ENCODE measurements at places on chromosomes 3 and 15.
A peak's percentile ranks its signal among the peaks of the same experiment; 100 is the strongest.

DNA sequence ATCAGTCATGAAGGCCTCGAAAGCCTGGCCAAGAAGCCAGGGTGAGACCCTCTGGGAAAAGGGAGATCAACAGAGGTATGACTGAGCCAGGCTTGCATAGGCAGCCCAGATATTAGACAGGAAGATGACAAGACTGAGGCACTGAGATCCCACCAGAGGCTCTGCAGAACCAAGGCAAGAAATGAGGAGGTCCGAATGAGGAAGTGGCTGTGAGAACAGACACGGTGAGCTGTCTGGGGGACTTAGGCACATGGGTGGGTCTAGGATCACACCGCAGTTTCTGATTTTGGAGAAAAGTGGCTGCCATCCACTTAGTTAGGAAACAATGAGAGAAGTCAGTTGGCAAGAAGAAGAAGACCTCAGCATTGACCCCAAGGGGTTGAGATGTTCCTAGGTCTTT lies 31.5 kb upstream of the PRSS50 start:
- DNase-seq = no peak

DNA sequence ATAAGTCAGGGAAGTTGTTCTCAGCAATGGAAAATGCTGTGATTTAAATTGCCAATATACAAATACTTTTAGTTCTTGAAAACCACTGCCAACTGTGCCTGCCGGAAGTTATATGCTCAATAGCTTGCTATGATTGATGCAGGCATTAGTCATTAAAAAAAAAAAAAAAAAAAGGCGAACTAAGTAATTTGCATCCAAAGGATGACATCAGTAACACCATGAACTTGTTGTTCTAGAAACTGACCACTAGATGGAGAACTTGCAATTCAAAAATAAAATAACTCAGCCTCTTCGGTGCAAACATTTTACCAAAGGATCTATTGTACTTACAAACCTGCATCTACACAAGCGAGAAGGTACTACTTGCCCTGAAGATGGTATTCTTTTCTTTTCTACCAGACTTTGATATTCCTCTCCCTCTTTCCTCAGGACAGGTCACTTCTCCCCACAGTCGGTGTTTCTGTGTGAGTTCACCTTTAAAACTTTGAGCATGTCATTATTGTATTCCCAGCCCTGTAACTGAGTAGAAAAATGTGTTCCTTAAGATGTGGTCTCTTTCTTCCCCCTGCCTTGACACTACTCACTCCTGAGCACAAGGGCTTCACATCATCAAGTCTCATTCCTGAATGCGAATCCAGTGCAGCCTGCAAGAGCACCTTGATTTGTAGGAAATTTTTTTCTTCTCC lies 115.0 kb upstream of the VEPH1 start:
- DNase-seq = peak; percentile 45

DNA sequence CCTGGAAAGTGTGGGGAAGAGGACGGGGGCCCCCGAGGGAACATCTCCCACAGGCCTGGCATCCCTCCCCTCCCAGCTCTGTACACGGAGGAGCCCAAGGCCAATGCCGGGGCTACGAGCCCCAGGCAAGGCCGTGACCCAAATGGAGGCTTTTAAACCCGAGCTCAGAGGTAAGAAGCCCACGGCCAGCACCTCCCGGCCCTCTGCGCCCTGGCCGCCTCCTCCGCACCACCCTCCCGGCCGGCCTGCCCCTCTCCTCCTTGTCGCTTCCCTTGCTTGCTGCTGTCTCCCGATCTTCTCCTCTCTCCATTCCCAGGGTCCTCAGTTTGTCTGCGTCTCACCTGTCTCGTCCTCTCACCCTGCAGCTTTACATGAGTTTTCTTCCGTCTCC lies 1.3 kb downstream of the MUC4 start:
- no peak for DNase-seq

GRCh38 chr3:155658671-155659261 lies 86.1 kb downstream of the PLCH1 start:
- no peak for DNase-seq

GRCh38 chr15:55660153-55660552 lies 72.0 kb upstream of the PYGO1 start:
- DNase-seq = no peak

DNA sequence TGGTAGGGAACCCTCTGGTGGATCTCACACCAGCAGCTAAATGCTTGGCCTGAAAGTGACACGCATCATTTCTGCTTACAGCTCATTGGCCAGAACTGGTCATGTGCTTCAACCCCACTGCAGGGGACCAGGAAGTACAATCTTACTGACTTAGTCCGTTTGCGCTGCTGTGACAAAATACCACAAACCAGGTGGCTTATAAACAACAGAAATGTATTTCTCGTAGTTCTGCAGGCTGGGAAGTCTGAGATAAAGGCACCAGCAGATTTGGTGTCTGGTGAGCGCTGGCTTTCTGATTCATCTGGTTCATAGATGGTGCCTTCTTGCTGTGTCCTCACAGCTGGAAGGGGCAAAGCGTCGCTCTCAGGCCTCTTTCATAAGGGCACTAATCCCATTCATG lies 77.4 kb upstream of the SELENOK start:
- no peak for DNase-seq

DNA sequence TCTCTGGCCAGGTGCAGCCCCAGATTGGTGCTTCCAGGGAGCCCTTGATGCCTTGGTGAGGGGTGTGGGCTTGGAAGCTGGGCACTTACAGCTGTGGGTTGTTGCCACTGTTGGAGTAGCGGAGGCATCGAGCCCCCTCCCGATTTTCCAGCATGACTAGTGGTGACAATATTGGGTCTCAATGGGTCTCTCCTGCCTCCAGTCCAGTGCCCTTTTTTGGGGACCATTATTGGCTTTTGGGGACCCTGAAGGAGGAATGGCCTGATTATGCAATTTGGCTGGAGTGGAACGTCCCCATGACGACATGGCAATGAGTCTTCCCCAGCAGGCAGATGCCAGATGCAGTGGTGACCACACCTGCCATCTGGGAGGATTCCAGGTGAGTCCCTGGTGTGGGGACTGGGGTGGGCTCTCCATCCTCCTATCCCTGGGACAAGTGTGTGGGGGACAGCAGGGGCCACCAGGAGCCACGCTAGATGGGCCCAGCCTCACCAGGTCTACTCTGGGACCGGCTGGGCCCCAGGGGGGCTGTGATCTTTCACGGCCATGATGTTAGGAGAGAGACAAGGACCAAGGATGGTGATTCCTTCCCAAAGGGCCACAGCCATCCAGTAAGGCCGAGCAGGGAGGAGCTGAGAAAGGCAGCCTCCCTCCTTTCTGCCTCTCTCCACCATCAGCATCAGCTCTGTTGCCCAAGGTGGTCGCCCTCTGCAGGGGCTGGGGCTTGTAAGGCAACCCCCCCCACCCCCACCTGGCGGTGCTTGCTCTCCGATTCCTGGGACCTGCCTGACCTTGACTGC lies 196.8 kb downstream of the GOLGA6L6 start:
- DNase-seq = no peak

GRCh38 chr15:53671545-53671944 lies 87.9 kb downstream of the WDR72 start:
- no peak for DNase-seq

DNA sequence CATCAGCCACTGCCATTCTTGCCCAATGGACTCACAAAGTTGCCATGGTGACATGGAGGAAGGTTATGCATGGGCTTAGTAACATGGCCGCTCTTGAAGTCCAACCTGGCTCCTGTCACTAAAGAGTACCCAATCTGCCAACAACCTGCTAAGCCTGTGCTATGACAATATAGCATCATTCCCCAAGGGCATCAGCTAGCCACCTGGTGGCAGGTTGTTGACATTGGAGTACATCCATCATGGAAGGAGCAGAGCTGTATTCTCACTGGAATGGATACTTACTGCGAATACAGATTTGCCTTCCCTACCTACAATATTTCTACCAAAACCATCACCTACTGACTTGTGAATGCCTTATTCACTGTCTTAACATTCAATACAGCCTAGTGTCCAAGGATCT lies 138.9 kb upstream of the RORA start:
- no peak for DNase-seq

- DNase-seq = no peak
These were observed 223.5 kb upstream of the RBMS3 start for GRCh38 chr3:29057326-29057725.

DNA sequence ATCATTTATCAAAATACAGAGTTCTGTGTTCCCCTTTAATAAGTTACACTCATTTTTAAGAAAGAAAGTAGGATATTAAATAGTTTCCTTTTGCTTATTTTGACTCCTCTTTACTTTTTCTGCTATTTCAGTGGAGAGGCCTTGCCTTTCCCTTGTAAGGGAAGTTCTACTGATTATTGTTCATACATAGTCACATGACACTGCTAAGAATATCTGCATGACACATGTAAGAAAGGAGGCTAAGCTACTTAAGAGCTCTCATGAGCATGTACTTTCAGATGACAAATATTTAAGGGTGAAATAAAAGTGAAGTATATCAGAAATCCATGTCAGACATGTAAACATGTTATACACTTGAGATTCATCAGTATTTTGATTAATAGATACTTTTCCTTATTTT lies 39.0 kb downstream of the MYRIP start:
- DNase-seq = no peak

- DNase-seq = no peak
These were observed 133.4 kb upstream of the ZBTB20 start for GRCh38 chr3:115280506-115280905.

DNA sequence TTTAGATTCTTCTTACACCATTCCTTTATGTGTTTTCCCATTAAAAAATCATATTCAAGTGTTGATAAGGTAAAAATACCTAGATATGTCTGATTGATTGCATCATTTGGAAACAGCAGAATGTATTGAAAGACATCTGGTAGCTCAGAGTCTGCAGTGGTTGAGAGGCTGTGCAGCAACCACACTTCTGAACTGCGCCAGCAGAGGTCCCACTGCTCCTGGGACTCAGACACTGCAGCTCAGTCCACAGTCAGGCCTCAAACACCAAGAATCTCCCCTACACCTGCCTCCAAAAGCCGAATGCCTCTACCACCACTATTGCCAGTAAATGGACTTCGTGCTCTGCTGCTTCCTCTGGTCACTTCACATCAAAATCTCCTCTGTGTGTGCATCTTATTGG lies 176.9 kb upstream of the LMCD1 start:
- peak; percentile 6 for DNase-seq

DNA sequence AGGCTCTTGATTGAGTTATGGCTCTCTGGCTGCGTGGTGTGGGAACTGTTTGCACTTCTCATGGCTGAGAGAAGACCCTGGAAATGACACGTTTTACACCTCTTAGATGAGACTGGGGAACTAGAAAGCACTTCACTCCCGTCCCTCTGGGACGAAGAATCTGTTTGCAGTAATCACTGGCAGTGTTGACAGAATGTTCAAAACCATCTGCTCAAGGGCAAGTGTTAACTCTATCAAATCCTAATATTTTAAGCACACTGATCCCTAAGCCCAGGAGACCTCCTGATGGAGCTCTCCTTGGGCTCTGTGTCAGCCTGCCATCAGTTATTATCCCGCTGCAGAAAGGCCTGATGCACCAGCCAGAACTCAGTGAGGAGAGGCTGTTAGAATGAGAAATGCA lies 323.8 kb upstream of the DNAJC19 start:
- DNase-seq = no peak

GRCh38 chr15:51759557-51760070 lies 8.2 kb downstream of the TMOD2 start:
- DNase-seq = no peak

GRCh38 chr3:64578062-64578770 lies 109.6 kb downstream of the ADAMTS9 start:
- no peak for DNase-seq

DNA sequence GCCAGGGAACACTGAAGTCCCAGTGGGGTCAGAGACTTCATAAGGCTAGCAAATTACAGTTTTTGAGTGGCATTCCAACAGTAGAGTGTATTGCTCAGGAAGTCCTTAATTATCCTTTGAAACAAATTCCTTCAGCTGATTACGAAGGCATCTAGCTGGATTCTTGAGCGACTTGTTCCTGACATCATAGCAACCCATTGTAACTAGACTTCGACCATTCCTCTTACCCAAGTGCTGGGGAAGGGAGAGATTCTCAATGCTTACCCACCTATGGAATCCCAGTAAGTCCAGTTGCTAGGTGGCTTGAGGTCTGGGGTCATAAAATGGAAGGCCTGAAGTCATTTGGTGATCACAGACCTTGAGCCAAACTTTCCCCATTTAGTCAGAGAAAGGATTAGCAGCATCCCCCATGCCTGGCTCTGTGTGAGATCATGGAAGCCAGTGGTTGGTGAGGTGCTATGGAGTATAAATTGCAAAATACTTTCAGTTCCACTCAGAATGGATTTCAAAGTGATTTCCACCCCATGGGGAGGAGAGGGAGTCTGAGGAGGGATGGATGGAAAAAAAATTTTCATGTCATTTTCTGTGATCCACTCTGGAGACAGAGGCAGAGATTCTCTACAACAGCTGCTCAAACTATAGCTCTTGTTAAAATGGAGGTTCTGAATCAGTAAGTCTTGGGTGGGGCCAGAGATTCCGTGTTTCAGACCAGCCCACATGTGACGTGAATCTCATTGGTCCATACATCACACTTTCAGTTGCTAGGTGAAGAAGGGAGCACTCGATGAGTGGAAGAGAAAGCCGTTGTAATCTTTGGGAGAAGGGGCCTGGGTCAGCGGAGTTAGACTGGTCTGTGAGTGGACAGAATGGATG lies 45.7 kb downstream of the CD86 start:
- no peak for DNase-seq

GRCh38 chr3:152556731-152557254 lies 278.1 kb upstream of the P2RY1 start:
- DNase-seq = no peak

GRCh38 chr3:129917423-129918007 lies 24.0 kb upstream of the TMCC1 start:
- DNase-seq = no peak

GRCh38 chr15:70235347-70235746 lies 137.6 kb upstream of the TLE3 start:
- no peak for DNase-seq

DNA sequence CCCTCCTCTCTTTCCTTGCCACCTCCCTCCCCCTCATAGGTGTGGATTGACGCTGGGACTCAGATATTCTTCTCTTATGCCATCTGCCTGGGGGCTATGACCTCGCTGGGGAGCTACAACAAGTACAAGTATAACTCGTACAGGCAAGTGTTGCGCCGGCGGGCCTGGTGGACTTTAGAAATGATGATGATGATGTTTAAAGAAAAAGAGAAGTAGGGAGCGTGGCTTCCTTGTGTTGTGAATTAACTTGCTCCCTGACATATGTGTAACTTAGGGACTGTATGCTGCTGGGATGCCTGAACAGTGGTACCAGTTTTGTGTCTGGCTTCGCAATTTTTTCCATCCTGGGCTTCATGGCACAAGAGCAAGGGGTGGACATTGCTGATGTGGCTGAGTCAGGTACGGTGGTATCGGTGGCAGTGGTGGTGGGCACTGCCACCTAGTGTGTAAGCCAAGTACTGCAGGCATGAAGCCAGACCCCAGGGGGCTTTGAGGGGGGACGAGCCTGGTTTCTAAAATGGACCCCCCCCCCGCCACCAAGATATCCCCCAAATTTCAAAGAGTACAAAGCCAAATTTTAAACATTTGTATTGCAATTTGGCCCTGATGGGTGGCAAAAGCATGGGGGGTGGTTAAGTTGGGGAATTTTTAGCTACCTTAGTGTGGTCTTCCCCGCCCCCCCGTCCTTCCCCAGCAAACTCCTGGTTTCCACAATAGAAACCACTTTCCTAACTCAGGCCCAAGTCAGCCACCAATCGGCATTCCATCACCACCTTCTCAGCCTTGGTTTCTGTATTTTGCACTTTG lies 65.6 kb downstream of the SLC6A6 start:
- DNase-seq = no peak

- no peak for DNase-seq
These were observed 39.5 kb upstream of the DGKG start for GRCh38 chr3:186401556-186401955.

GRCh38 chr15:30953731-30954378 lies 37.6 kb downstream of the MTMR10 start:
- DNase-seq = no peak
